Activated T-helper 1 cell treated with anti-CD3 and anti-CD28 coated beads, Interleukin-2, amount 50 U/mL, for 16 hours (primary cell): ENCODE measurements at places on chromosomes 11 and 22.

- no peak for DNase-seq
Observed at GRCh38 chr11:36379653-36380052, 83.6 kb downstream of the PRR5L start.

- DNase-seq: peak; percentile 7
Observed at GRCh38 chr11:86245369-86246292, 1.1 kb downstream of the EED start.

DNA sequence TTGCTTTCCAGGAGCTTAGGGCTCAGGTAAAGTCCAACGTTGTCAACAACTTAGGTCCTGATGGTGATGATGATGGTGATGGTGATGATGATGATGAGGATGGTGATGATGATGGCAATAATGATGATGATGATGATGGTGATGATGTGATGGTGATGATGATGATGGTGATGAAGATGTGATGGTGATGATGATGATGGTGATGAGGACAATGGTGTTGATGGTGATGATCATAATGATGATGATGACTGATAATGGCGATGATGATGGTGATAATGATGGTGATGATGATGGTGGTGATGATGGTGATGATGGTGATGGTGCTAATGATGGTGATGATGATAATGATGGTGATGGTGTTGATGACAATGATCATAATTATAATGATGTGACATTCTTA lies 750.2 kb downstream of the TBC1D22A start:
- no peak for DNase-seq

DNA sequence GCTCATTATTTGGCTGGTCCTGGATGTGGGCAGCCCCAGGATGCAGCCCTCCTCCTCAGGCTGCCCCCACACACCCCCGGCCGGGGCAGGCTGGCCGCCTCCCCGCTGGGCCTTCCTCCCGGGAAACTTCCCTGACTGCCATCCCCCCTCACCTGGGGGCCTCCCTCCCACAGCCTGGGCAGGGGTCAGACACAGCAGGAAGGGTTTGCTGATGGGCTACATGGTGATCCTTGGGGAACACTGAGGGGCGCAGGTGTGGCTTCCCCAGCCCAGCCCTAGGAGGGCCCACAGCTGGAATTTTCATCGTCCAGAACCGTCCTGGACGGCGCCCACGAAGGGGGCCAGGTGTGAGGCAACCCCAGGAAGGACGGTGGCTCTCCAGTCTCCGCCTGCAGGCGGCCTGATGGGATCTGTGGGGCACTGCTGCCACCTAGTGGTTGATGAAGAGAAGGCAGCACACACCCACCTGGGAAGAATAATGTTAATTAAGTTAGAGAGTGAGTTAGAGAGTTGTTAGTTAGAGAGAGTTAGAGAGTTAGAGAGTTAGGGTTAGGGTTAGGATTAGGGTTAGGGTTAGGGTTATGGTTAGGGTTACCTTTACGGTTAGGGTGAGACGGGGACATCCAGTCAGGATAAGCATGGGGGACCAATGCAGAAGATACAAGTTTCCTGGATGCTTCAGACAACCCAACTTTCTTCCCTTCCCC lies 75.9 kb upstream of the PRR5 start:
- DNase-seq: peak; percentile 68

DNA sequence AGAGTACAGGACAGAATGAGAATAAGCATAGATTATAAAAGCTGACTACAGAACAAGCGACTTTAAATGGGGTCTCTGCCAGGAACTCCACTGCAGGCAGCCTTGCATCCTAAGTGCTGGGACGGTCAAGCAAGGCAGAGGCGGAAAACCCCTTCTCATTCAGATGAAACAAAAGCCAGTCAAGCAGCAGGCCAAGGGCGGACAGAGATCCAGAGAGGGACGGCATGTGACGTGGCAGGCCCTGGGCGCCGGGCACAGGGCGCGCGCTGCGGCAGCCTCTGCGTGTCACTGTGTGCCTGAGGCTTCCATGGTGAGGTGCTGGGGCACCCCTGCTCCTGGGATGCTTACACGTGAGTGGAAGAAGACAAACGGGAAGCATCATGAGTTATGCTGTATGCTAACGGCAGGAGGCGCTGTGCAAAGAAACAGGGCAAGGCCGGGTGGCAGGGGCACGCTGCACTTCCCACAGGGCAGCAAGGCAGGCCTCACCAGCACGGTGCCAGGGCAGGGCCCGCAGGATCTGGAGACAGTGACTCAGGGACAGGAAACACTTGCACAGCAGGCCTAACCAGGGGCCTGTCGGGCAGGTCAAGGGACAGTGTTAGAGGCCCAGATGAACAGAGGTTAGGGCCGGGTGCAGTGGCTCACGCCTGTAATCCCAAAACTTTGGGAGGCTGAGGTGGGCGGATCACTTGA lies 6.2 kb downstream of the TOLLIP start:
- no peak for DNase-seq

DNA sequence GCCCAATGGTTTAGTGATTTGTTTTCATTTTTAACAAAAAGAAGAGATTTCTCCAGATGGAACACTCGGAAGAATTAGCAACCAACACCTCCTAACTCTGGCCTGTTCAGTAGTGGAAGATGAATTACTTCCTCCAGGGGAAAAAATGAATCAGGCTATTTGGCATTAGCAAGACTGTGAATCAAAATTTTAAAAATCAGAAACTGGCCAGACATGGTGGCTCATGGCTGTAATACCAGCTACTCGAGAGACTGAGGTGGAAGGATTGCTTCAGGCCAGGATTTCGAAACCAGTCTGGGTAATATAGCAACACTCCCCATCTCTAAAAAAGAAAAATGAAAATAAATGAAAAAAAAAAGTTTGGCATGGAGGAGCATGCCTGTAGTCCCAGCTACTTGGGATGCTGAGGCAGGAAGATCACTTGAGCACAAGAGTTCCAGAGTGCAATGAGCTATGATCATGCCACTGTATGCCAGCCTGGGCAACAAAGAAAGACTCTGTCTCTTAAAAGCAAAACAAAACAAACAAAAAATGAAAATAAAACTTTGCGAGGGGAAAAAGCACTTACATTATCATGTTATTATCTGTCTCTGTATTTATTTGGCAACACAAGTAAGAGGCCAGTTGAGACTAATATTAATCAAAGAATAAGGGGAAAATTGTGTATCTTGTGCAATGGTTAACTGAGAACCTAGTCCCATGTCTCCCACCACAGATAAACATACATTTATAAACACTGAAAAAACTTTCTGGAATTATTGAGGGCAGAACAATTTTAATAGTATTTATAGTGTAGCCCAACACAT lies 796.3 kb upstream of the ANO3 start:
- DNase-seq: no peak

- DNase-seq: no peak
Observed at GRCh38 chr11:12155696-12156095, 45.3 kb downstream of the MICAL2 start.

- no peak for DNase-seq
Observed at GRCh38 chr22:49237703-49238102, 590.0 kb downstream of the BRD1 start.

DNA sequence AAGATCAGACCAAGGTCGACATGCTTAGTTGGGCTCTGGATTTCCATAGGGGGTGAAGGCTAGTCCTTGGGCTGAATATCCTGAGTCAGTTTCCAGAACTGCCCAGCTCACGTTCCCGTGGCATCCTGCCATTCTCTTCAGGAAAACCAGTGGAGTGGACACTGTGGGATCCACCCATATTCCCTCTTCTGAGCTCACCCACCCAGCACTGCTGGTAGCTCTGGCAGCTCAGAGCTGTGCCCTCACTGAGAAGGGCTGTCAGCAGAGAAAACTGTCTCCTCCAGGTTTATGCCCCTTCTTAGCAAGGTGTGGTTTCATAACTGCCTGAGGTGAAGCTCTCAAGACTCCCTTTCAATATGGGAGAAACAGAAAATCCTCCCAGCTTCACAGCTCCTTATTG lies 111.7 kb downstream of the GGTLC2 start:
- no peak for DNase-seq

- no peak for DNase-seq
Observed at GRCh38 chr11:71206186-71206585, 46.2 kb downstream of the SHANK2 start.

DNA sequence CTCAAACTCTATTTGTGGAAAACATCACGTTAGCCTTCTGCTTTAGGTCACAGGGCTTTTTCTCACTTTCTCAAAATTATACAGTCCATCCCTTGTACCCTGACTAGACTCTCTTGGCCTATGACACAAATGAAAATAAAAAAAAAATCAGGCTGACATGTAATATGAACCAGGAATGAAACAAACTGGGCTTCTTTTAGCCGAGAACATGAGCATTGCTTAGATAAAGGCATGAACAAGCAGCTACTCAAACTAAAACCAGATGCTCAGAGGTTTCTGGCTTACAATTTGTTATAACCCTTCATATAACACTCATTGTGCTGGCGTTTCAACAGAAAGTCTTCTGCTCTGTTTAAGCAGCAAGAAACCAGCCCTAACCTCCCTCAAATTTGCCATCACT lies 265.5 kb upstream of the NARS2 start:
- no peak for DNase-seq

- DNase-seq: no peak
Observed at GRCh38 chr11:1149545-1149944, 8.2 kb upstream of the MUC5AC start.

DNA sequence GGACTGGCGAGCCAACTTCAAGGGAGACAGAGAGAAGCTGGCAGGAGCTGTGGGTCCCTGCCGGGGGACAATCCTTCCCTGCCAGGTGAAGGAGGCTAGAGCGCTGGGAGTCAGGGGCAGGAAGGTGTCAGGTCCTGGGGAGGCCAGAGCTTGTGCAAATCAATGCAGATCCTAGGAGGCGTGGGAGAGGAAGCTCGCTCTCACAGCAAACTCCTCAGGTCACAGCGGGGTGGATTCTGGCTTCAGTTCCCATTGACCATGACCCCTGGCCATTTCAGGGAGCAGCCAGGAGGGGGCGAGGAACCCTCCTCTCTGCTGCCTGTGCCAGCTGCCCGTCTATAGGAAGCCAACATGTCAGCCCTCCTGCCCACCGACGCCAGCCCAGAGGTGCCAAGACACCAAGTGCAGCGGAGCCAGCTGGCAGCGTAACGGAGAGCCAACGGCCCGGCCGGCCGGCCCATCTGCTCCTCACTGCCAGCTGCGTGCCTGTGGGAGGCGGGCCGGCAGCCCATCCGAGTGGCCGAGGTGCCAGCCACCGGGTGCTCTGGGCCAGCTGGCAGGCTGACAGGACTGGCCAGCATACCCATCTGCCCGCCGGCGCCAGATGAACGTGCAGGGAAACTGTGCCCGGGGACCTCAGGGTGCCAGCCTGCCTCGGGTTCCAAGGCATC lies 374.8 kb downstream of the MIAT start:
- DNase-seq: no peak

DNA sequence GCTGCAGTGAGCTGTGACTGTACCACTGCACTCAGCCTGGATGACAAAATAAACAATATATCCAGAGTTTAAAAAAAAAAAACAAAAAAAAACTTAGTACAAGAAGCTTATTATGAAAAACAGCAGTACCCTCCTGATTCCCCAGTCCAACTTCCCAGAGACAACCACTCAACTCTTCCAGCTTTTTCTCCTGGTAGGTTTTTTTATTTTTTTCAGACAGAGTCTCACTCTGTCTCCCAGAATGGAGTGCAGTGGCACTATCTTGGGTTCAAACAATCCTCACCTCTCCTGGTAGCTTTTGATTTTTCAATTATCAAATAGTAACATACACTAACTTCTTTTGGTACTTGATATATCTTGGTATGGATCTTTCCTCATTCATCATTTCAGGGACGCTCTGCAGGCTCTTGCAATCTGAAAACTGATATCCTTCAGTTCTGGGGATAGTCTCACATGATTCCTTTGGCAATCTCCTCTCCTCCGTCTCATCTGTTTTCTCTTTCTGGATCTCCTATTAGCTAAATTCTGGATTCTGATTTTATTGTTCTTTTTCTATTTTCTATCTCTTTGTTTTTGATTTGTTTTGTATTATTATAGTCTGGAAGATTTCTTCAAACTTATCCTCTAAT lies 44.9 kb downstream of the ALG9 start:
- DNase-seq: no peak

GRCh38 chr22:16967453-16968217 lies 40.4 kb downstream of the GAB4 start:
- no peak for DNase-seq

GRCh38 chr11:21988477-21988876 lies 204.4 kb upstream of the ANO5 start:
- DNase-seq: no peak

DNA sequence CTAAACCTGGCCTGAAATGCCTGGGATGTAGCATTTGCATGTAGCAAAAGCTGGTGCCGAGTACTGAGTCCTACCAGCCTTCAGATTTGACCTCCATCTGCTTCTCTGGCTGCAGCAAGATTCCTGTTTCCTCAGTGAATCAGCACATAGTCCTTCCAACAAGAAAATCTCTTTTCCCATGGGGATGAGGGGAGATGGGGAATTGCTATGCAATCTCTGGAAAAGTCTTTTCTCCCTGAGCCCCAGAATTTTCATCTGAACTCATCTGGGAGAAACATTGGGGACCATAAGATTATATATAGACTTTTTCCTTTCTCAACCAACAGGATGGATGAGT lies 32.0 kb upstream of the YWHAH start:
- no peak for DNase-seq

- no peak for DNase-seq
Observed at GRCh38 chr11:945986-946385, 20.3 kb downstream of the AP2A2 start.

- DNase-seq: no peak
Observed at GRCh38 chr11:61019037-61019831, 47.8 kb downstream of the CD6 start.

DNA sequence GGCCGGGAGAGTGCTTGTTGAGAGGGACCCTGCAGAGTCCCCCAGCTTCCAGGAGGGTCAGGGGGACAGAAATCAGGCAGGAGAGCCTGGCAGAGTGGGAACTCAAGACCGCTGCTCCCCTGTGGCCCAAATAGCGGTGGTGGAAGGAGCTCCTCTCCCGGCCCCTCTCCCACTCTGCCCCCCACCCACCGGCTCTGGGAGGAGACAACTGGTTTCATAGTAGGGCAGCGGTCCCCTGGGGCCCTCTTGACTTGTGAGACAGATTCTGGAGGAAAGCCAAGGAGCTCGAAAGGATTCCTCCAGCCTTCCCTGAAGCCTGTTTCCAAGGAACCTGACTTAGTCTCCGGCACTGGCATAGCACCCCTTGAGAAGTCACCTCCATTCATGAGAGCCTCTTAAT lies 10.1 kb downstream of the PKNOX2 start:
- DNase-seq: no peak

DNA sequence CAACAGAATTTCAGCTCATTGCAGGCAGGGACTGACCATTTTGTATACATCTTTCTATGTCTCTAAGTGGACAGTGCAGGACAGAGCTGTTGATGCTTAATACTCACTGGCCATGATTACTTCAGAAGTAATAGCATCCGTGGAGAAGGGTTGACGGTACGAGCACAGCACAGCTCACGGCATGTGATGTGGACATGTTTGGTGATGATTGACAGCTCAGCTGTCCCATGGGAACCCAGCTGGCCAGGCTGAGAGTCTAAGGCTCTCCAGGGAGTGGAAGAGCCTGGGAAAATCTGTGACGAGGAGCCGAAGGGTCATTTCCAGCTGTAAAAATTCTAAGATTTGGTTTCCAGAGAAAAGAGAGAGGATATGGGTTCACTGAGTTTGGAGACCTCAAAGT lies 198.2 kb downstream of the SNX19 start:
- DNase-seq: no peak

- no peak for DNase-seq
Observed at GRCh38 chr22:37476389-37477329, 9.5 kb downstream of the MFNG start.

- no peak for DNase-seq
Observed at GRCh38 chr11:119797123-119797611, 68.2 kb upstream of the NECTIN1 start.

- no peak for DNase-seq
Observed at GRCh38 chr11:125902277-125902926, 604 bp downstream of the PUS3 start.
